Retina (tissue), 1 donor: ENCODE measurements at places on chromosomes 11 and 22.

DNA sequence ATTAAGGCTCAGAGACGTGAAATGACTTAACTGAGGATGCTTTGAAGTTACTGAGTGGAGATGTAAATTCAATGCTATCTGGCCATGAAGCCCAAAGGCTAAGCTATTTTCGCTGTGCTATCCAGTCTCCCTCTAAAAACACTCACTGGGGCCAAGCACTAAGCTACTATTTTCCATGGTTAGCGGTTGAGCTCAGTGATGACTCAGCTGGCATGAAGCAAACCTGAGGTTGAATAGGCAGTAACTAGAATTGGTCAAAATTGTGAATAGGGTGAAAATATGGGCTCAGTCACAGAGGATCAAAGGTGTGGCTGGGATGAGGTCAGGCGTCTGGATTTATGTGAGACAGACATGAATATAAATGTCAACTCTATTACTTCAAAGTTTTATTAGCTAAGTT, 564.2 kb upstream of the KIRREL3 start:
- DNase-seq = no peak

DNA sequence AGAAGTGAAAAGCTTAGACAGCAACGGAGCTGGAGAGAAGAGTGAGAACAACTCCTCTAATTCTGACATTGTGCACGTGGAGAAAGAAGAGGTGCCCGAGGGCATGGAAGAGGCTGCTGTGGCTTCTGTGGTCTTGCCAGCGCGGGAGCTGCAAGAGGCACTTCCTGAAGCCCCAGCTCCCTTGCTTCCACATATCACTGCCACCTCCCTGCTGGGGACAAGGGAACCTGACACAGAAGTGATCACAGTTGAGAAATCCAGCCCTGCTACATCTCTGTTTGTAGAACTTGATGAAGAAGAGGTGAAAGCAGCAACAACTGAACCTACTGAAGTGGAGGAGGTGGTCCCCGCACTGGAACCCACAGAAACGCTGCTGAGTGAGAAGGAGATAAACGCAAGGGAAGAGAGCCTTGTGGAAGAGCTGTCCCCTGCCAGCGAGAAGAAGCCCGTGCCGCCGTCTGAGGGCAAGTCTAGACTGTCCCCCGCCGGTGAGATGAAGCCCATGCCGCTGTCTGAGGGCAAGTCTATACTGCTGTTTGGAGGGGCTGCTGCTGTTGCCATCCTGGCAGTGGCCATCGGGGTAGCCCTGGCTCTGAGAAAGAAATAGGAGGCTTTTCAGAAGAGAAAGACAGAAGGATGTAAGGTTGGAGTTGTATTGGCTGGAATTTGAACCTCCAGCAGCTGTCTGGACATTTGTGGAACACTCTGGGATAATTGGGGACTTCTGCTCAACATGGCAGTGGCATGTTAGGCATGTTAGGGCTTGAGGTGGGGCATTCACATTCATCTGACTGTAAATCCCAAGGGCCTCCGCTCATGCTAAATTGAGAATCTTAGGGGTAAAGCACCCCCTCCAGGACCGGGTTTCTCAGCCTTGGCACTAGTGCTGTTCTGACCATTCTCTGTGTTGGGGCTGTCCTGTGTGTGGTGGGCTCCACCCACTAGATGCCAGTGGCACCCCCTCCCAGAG, 47.1 kb downstream of the BID start:
- no peak for DNase-seq

GRCh38 chr11:117498791-117499190, 171.1 kb downstream of the CEP164 start:
- DNase-seq = peak; percentile 51

DNA sequence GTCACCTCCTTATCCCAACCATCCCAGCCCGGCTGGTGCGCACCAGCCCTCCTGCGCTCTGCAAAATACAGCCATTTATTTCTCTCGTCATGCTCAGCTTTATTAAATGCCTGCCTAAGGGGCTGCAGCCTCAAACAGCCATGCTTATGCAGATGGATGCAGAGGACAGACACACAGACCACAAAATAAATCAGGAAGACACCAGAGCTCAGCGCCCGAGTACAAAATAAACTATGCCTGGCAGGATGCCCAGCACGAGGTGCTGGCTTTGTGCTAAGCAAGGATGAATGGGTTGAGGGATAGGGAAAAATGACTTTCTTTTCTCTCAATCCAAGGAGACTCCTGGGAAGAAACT, 70.5 kb downstream of the RPUSD4 start:
- no peak for DNase-seq

DNA sequence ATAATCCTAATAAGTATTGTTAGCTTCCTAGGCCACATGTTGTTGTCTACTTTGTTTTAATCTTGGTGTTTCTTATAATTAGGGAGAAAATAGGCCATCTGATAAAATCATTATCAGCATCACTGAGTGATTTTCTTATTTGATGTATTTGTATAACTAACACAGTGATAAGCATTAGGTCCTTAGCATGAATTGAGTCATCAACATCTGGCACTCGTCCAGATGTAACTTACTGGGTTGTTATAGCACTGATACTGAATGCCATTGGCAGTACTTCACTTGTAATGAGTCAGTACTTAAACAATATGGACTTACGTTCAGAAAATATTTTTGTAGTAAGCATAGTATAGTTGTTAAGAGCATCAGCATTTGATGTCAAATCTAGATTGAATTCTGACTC, 16.2 kb downstream of the API5 start:
- no peak for DNase-seq

- DNase-seq = no peak
These were observed 16.3 kb upstream of the VSIG10L2 start for GRCh38 chr11:125929445-125930075.

DNA sequence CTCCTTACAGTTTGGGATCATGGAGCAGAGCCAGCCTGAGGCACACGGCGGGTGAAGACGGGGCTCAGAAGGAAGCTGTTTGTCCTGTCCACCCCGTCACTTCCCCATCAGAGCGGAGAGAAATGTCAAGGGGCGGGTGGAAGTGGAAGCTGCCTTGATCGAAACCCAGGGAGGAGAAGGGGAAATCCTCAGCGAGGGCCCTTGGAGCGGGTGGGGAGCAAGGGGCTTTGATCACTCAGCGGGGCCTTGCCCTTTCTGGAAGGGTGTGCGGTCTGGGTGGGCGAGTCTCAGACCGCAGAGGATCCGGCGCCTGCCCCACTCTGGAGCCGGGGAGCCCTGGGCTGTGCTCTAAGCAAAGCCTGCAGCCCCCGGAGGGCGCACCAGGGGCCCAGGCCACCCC, 320.4 kb downstream of the NTM start:
- no peak for DNase-seq

DNA sequence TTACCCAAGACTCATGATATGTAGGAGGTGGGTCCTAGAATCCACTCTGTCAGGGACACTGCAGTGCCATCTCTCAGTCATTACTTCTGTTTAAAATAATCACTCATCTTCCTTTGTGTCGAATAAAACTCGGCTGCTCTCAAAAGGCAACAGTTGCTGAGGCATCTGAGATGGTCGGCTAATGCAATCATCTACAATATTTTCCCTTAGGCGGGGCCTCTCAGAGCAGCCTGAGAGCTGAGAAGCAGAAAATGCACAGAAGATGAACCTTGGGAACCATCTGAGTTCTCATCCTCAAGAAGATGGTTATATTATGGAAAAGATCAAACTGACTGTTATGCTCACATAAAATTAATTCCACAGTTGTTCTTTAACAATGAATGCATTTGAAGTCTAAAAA, 1518.2 kb upstream of the TENM4 start:
- DNase-seq = no peak

DNA sequence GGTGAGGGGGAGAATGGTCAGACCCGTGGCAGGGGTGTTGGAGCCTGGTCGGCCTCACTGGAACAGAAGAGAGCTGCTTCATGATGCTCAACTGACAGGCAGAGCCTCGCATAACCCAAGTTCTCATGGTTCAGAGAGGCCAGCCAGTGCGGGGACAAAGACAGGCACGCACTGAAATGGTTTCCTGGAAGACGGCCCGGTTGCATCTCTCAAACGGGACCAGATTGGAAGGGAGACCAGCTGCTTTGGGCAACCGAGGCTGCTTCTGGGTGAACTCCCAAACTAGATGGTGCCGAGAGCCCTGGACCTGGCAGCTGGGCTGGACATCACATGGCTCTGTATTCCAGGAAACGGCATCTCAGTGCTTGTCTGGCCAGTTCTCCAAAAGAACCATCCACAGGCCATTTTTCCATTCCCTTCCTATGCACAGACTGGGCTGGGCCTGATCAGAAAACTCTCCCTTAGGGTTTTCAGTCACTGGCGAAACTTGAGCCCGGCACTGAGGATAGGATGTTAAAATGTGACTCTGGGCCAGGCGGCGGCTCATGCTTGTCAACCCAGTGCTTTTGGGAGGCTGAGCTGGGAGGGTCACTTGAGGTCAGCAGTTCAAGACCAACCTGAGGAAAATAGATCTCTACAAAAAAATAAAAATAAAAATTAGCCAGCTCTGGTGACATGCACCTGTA, 80.1 kb upstream of the PRODH start:
- DNase-seq = no peak

DNA sequence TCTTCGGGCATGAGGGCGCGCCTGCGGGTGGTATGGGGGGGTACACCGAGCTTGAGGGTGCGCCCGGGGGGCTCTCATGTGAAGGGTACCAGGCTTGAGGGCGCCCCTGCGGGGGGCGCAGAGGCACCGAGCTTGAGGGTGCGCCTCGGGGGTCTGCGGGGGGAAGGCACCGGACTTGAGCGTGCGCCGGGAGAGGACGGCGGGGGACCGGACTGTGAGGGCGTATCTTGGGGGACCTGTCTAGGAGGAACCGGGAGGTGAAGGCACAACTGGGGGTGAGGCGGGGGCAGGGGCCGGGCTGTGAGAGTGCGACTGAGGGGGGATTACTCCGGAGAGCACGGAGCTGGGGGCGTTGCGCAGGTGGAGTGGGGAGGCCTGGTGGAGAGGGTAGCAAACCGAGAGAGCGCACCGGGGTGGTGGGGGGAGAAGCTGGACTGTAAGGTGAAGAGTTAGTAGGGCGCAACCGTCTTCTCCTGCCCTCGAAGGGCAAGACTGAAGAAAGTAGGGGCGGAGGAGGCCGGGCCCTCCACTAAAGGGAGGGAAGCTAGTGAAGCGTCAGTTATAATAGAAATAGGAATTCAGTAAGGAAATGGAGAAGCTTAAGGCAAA, 1.1 kb upstream of the DDX6 start:
- DNase-seq = no peak

DNA sequence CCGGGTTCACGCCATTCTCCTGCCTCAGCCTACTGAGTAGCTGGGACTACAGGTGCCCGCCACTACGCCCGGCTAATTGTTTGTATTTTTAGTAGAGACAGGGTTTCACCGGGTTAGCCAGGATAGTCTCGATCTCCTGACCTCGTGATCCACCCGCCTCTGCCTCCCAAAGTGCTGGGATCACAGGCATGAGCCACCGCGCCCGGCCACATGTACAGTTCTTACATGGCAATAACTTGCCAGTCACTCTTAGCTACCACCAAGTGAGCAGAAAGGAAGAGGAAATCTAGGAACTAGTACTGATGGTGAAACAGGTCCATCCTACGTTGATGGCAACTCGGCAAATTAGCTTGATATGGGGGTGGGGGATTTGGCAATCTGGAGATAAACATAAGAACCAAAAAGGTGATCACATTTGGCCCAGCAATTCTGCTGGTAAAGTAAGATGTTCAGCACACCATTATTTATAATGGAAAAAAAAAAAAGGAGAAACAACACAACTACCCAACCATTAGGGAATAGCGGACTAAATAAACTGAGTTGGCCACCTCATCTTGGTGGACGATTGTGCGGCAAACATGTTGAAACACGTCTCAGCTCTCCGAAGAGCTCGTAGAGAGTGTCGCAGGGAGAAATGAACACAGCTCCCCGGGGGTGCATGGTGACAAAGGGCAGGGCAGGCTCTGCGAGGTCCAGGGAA, 5.3 kb downstream of the NLRP6 start:
- DNase-seq = no peak

GRCh38 chr11:77182542-77183430, 54.7 kb downstream of the MYO7A start:
- DNase-seq = no peak

GRCh38 chr22:38696606-38697424, 3.9 kb downstream of the JOSD1 start:
- no peak for DNase-seq

- DNase-seq = no peak
These were observed 26.6 kb upstream of the L3MBTL2 start for GRCh38 chr22:41178425-41178975.

DNA sequence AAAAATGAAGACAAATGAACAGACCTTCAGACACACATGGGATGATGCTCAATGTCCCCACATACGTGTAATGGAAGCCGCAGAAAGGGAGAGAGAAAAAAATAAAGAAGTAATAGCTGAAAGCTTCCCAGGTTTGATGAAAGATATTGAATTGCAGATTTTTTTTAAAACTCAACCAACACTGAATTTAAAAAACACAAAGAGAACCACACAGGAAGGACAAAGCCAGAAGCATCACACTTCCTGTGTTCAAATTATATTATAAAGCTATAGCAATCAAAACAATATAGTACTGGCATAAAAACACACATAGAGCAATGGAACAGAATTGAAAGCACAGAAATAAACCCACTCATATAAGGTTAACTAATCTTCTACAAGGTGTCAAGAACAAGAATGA, 26.5 kb downstream of the TMEM45B start:
- DNase-seq = no peak

DNA sequence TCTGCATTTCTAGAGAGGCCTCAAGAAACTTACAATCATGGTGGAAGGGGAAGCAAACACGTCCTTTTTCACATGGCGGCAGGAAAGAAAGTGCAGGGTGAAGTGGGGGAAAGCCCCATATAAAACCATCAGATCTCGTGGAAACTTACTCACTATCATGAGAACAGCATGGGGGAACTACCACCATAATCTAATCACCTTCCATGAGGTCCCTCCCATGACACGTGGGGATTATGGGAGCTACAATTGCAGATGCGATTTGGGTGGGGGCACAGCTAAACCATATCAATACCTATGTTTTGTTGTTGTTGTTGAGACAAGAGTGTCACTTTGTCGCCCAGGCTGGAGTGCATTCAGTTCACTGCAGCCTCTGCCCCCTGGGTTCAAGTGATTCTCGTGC, 29.9 kb downstream of the SFI1 start:
- no peak for DNase-seq

GRCh38 chr22:45429424-45429823, 15.9 kb downstream of the RIBC2 start:
- DNase-seq = no peak

DNA sequence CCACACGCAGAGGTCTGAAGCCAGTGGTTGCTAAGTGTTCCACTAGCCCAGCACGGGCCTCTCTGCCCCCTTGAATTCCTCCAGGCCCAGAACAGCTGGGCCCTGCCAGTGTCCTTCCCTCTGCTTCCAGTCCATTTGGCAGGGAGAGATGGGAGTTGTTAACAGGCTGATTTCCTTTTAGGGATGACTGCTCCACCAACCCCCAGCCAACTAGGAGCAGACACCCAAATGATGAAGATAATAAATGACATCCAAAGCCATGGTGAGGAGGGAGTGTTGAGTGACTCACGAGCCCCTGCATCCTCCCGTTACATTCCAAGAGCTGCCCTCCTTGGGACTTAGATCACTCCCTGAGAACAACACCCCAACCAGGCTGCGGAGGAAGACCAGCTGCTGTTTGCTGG, 20.6 kb downstream of the PARVA start:
- peak; percentile 79 for DNase-seq

GRCh38 chr11:36837831-36838437, 239.9 kb upstream of the RAG2 start:
- no peak for DNase-seq

GRCh38 chr22:50613291-50613981, 12.8 kb downstream of the MAPK8IP2 start:
- no peak for DNase-seq
